ENCODE measurements at places on chromosomes 12 and 14. TPM values are rescaled to one million over a fixed set of nuclear protein-coding genes. Genes with fewer than 3 reads are reported as not detected.

- DNase-seq = no peak
These were observed 362.6 kb downstream of the BCL11B start for GRCh38 chr14:98909251-98909944.

Gene ARHGEF25
- 18.4 TPM for total RNA-seq

- no peak for DNase-seq
These were observed 57.3 kb downstream of the TTC7B start for GRCh38 chr14:90758959-90759358.

Gene SPTB
- 0.94 TPM for total RNA-seq

Data from endodermal cell (in vitro differentiated cells).